Activated CD4-positive, alpha-beta T cell treated with anti-CD3 and anti-CD28 coated beads, Interleukin-2, Interleukin-4, amounts not matched to agents 100 ng/mL and 50 ng/mL, durations not matched to agents 16 hours and 8 hours (primary cell): ENCODE measurements at places on chromosomes 6 and 20.

- DNase-seq, result no peak
These were observed 29.0 kb downstream of the FAM50B start for GRCh38 chr6:3878048-3878666.

- DNase-seq, result no peak
These were observed 18.6 kb upstream of the TREM2 start for GRCh38 chr6:41181566-41181965.

- no peak for DNase-seq
These were observed 7.1 kb downstream of the RAMACL start for GRCh38 chr6:166579237-166579850.

GRCh38 chr20:47623206-47623605 is 121.5 kb downstream of the NCOA3 start:
- DNase-seq, result no peak

GRCh38 chr20:40811660-40812414 is 122.8 kb upstream of the MAFB start:
- DNase-seq, result no peak

- DNase-seq, result no peak
These were observed 98.4 kb downstream of the FOXC1 start for GRCh38 chr6:1708122-1708521.
